SHP77 treated with DMSO at 0.1 percent for 48 hours (cell line): ENCODE measurements at places on chromosomes 3 and 15.

- no peak for DNase-seq
Measured at GRCh38 chr3:179825527-179826246, 172.8 kb downstream of the USP13 start.

DNA sequence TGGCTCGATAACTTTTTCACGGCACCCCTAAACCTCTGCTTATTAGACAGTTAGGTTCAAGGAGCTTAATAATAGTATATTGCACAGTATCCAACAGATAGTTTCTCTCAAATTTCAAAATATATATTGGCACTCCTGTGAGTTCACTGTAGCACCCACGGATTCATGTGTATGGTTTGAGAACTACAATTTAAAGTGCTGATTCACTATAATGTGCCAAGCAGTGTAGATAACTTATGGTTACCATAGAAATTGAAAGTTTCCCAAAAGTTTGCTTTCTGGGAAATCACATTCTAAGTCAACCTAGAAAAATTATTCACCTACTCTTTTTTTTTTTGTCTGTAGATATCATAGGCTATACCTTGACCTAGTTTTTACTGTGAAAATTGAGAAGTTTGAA is 86.6 kb downstream of the GAP43 start:
- DNase-seq, result no peak

- DNase-seq, result no peak
Measured at GRCh38 chr3:191721990-191722389, 261.0 kb downstream of the PYDC2 start.

- DNase-seq, result no peak
Measured at GRCh38 chr15:62362608-62363007, 197.5 kb upstream of the C2CD4B start.

- DNase-seq, result no peak
Measured at GRCh38 chr3:124513610-124513997, 216.6 kb upstream of the UMPS start.

GRCh38 chr3:159458010-159458409 is 530.6 kb upstream of the IL12A start:
- no peak for DNase-seq

DNA sequence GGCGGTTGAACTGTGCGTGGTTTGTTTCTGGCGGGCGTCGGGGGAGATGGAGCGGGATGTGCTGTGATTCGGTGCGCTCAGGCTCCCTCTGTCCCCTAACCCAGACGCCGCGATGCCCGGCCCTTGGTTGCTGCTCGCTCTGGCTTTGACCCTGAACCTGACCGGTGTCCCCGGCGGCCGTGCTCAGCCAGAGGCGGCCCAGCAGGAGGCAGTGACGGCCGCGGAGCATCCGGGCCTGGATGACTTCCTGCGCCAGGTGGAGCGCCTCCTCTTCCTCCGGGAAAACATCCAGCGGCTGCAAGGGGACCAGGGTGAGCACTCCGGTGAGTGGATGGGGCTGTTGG is 1.2 kb downstream of the TRH start:
- DNase-seq, result no peak

DNA sequence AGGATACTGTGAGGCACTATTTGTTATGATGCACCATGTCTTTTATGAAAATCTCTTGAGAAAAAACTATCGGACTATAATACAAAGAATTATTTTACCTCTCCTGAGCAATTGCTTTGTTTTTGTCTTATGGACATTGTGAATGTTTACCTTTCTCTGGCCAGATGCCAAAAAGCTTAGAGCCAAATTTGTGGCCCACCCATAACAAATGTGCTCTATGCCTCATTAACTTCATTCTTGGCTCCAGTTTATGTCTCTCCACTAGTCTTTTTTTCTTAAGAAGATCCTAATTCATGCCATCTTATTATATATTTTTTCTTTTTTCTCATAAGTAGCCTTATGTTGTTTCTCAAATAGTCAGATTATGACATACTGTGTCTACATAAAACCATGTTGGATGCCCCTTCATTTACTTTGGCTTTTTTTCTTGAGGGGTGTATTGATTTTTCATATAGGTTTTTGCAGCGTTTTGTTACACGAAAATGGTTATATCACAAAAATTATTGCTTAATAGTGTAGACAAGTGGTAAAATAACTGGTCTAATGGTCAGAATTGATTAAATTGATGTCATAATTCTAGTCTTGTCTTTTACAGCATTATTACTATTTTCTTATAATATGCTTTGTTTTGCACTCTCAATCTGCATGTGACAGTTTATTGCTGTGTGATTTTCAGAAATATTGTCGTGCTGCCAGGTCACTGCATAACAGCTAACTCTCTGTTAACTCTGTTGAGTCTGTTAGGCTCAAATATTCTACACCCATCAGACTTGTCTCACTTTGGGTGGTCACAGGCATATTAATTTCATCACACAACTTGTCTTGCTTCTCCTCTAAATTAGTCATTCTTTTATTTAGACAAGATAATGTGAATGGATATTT is 18.2 kb downstream of the SENP8 start:
- DNase-seq, result no peak
